ENCODE measurements at places on chromosomes 2 and 18. TPM values are rescaled to one million over a fixed set of nuclear protein-coding genes. Genes with fewer than 3 reads are reported as not detected.

Gene PSMD14
- polyA plus RNA-seq: 112 TPM

GRCh38 chr18:74521068-74521725 is 13.1 kb upstream of the CNDP1 start:
- H3K27me3 ChIP-seq: no peaks in the 10 kb centered on the region
- H3K4me1 ChIP-seq: no peaks in the 10 kb centered on the region
- no peak for DNase-seq
- H3K36me3 ChIP-seq: 0 out of 2 replicates have a peak, but pooled peaks cover 6% of the 10 kb centered on the region

- H3K27me3 ChIP-seq: peaks cover 29% of the 10 kb centered on the region
- H3K36me3 ChIP-seq: no peaks in the 10 kb centered on the region
- peaks cover 18% of the 10 kb centered on the region for H3K4me1 ChIP-seq
- H3K27ac ChIP-seq: no peak overlapping the region
Measured at GRCh38 chr2:47520825-47521665, 118.1 kb downstream of the MSH2 start.

DNA sequence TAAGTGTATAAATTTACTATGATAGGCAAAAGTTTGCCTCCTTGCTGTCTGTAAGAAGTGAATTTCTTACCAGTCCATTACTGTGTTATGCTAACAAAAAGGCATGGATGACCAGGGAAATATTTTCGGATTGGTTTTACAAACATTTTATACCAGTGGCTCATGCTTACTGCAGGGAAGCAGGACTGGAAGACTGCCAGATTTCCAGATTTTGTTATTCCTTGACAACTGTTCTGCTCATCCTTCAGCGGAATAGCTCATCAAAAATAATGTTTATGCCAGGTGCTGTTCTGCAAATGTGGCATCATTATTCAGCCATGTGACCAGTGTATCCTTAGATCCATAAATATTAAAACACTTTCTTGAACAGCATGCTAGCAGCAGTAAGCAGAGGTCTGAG is 40.4 kb upstream of the NETO1 start:
- H3K36me3 ChIP-seq: no peaks in the 10 kb centered on the region
- no peak overlapping the region for H3K4me3 ChIP-seq
- no peak for DNase-seq
- no peaks in the 10 kb centered on the region for H3K27me3 ChIP-seq
- H3K4me1 ChIP-seq: 0 out of 2 replicates have a peak, but pooled peaks cover 5% of the 10 kb centered on the region

Gene REG1B
- polyA plus RNA-seq: not detected

DNA sequence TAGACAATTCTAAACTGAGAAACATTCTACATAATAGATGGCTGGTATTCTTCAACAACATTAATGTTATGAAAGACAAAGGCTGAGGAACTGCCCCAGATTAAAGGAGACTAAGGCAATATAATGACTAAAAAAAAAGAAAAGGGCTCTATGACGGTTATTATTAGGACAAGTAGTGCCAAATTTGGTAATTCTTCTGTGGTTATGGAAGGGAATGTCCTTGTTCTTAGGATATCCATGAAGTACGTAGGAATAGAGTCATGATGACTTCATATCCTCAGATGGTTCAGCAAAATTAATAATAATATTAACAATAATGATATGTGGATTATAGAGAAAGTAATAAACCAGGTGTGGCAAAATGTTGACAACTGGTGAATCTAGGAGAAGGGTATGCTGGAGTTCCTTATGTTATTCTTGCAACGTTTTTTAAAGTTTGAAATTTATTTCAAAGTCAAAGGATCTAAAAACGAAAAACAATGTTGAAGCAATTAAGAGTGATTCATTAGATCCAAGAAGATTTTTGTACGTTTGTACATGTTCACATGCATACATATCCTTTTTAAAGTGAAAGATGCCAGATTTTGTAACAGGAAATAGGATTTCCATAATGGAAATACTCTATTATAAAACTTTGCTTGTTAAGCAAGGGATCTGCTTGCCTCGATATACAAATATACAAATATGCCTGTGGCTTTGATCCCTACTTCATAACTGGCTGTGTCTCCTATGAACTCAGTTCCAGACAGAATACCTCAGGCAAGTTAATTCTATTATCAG is 27.7 kb upstream of the STRN start:
- no peaks in the 10 kb centered on the region for H3K36me3 ChIP-seq
- DNase-seq: no peak
- H3K4me1 ChIP-seq: no peaks in the 10 kb centered on the region
- H3K27me3 ChIP-seq: no peaks in the 10 kb centered on the region
- no peak overlapping the region for H3K27ac ChIP-seq

DNA sequence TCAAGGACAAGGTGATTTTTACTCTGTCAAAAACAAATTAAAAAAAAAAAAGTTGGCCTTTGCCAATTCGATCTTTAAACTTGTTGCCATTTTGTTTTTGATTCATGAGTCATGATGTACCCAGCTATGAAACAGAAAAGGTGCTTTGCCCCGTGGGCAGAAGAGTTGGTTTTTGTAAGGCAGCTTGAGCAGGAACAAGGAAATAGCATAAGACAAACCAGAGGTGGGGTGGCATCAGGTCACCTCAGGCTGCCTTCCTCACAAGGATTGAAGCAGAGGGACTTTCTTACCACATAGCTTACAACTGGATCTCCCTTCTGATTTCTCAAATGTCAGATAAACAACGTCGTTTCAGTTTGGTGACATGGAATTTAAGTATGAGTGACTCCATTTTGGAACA is 123.8 kb downstream of the ARL4C start:
- H3K36me3 ChIP-seq: no peaks in the 10 kb centered on the region
- DNase-seq: no peak
- H3K27ac ChIP-seq: no peak overlapping the region
- H3K4me1 ChIP-seq: peaks cover 3% of the 10 kb centered on the region
- no peak overlapping the region for H3K4me3 ChIP-seq

Gene NRP2
- polyA plus RNA-seq: 19.1 TPM

- no peaks in the 10 kb centered on the region for H3K4me1 ChIP-seq
- peaks cover 60% of the 10 kb centered on the region for H3K36me3 ChIP-seq
- H3K27me3 ChIP-seq: no peaks in the 10 kb centered on the region
- no peak for DNase-seq
- no peak overlapping the region for H3K4me3 ChIP-seq
Measured at GRCh38 chr2:99403084-99403483, 65.9 kb downstream of the EIF5B start.

DNA sequence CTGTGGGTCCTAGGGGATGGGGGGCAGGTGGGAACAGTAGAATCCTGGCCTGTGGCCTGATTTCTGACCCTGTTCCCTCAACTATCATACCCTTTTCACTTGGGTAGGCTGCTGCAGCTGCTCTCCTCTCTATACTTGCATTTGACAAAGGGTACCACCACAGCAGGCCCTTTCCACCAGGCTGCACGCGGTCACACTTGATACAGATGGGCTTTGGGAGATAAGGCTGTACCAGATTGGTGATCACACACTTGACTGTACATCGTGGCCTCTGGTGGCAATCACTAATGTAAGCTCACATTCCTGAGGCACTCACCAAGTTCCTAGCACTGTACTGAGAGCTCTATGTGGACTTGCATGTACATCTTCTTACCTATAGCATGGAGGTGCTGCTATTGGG is 1.6 kb upstream of the RALB start:
- peaks cover 55% of the 10 kb centered on the region for H3K27me3 ChIP-seq
- no peak for DNase-seq
- no peak overlapping the region for H3K27ac ChIP-seq

DNA sequence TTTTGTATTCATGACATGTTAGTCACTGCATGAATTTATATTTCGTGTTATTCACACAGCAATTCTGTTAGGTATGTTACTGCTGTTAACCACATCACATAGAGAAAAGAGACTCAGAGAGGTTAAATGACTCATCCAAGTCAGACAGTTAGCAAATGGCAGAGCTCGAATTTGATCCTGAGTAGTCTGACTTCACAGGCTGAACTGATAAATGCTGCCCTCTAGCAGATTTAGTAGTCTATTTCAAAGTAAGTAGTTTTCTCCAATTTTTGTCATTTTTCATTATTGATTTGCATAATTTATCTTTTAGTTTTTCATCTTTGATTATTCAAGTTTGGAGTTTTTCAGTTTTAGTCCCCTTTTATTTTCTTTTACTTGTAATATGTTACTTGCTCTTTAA is 58.3 kb downstream of the WDR7 start:
- H3K4me3 ChIP-seq: no peak overlapping the region
- no peaks in the 10 kb centered on the region for H3K27me3 ChIP-seq
- no peaks in the 10 kb centered on the region for H3K4me1 ChIP-seq

Gene DNAJC5G
- polyA plus RNA-seq: not detected

DNA sequence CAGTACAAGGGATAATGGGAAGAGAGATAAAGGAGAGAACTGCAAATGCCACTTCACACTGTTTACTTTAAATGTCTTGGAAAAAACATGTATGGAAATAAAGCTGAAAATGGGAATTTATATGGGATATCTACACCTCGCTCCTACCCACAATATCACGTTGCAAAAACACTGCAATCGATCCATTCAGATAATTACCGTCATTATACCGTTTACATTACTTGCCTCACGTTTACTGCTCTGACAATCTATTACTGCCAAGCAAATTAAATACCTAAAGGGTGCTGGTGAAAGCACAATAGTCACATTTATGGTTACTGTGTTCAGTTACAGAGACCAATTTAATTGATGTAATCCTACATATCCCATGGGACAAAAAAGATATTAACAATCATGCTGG is 214.7 kb upstream of the LYPD1 start:
- H3K36me3 ChIP-seq: 0 out of 2 replicates have a peak, but pooled peaks cover 5% of the 10 kb centered on the region
- no peaks in the 10 kb centered on the region for H3K27me3 ChIP-seq
- H3K27ac ChIP-seq: no peak overlapping the region
- no peak for DNase-seq
- no peaks in the 10 kb centered on the region for H3K4me1 ChIP-seq
- no peak overlapping the region for H3K4me3 ChIP-seq

GRCh38 chr2:60867007-60867406 is 14.4 kb upstream of the REL start:
- H3K4me1 ChIP-seq: no peaks in the 10 kb centered on the region
- H3K27ac ChIP-seq: no peak overlapping the region
- no peak for DNase-seq
- H3K36me3 ChIP-seq: no peaks in the 10 kb centered on the region

Gene C2orf92
- 1.7 TPM for polyA plus RNA-seq

DNA sequence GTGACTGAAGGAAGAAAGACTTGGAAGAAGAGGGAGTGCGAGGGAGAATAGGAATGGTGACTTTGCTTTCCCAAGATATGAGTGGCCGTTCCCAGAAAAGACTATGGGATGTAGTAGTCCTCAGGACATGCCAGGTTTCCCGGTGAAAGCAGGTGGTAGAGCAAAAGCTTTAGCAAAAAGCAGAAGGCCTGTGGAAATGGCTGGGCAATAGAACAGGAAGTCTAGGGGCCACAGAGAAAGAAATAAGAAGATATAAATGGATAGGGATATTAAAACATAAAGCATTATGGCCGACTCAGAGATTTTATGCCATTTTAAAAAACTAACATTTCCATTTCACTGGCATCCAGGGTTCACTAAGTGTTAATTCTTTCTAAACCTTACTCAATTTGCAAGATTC is 1.2 kb upstream of the SERPINB13 start:
- H3K36me3 ChIP-seq: no peaks in the 10 kb centered on the region
- DNase-seq: no peak
- no peak overlapping the region for H3K4me3 ChIP-seq
- H3K27ac ChIP-seq: no peak overlapping the region
- H3K4me1 ChIP-seq: no peaks in the 10 kb centered on the region

GRCh38 chr2:98379311-98380202 is 33.3 kb downstream of the CNGA3 start:
- no peak overlapping the region for H3K4me3 ChIP-seq
- peaks cover 1% of the 10 kb centered on the region for H3K4me1 ChIP-seq
- no peaks in the 10 kb centered on the region for H3K27me3 ChIP-seq

DNA sequence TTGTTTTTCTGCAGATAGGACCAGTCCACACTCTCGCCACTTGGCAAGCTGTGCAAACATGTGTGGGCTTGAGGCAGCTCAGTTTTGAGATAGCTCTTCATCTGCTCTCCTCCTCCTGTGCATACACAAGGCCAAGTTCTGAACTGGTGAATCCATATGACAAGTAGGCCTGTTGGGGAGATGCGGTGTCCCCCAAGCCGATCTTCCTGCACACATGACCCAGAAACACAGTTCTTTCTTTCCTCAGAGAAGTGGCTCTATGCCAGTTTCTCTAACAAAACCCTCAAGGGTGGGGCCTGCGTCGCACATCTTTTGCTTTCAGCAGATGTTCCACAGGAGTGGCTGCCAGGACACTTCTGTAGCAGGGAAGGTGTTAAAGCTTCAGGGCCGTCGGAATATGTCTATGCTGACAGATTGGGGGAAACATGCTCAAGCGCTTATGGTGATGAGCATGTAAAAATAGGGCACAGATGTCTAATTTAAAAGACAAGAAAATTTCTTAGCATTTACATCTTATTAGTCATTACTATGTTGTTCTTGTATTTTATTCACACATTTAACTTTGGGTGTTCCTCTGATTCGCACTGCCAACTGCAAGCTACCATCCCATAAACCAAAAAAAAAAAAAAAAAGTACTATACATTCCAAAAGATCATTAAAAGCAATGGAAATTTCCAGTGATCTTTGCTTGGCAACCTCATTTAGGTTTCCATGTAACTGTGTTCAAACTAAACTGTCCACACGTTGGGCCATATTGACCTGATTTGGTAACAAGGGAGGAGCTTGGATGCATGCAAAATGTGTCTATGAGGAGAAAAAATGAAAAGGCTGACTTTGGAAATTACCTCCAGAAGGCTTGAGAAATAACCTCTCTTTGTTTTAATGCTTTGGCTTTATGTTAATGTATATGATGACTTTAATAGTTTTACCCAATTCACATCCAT is 1055.5 kb upstream of the KLHL29 start:
- H3K4me1 ChIP-seq: no peaks in the 10 kb centered on the region
- no peak overlapping the region for H3K27ac ChIP-seq
- H3K27me3 ChIP-seq: no peaks in the 10 kb centered on the region
- 0 out of 2 replicates have a peak, but pooled peaks cover 5% of the 10 kb centered on the region for H3K36me3 ChIP-seq
- H3K4me3 ChIP-seq: no peak overlapping the region

- no peak overlapping the region for H3K4me3 ChIP-seq
- no peaks in the 10 kb centered on the region for H3K4me1 ChIP-seq
- no peaks in the 10 kb centered on the region for H3K36me3 ChIP-seq
- no peak for DNase-seq
- H3K27me3 ChIP-seq: no peaks in the 10 kb centered on the region
Measured at GRCh38 chr18:75246721-75247610, 36.4 kb downstream of the TSHZ1 start.

Gene DSG1
- not detected for polyA plus RNA-seq

DNA sequence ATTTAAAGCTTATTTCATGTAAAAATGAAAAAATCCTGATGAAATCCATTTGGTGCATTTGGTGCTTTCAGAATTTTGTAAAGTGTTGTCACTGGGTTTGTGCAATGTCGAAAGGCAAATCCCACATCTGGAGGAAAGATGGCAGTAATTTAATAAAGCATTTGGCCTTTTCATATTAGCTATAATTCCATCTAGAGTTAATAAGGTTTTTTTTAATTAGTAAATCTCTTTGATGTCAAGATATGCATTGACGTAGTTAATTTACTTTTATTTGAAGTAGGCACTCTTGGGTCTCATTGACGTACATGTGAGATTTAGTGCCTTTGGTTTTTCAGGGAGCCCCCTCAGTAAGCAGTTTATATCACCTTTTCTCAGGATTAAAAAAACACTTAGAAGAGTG is 12.3 kb upstream of the GAREM1 start:
- no peak overlapping the region for H3K27ac ChIP-seq
- H3K27me3 ChIP-seq: no peaks in the 10 kb centered on the region
- no peak overlapping the region for H3K4me3 ChIP-seq
- no peaks in the 10 kb centered on the region for H3K4me1 ChIP-seq

Data from GM23338 (cell line).